ENCODE measurements at places on chromosomes 16 and 17. TPM values are rescaled to one million over a fixed set of nuclear protein-coding genes. Genes with fewer than 3 reads are reported as not detected.

GRCh38 chr16:1159973-1160772 is 7.3 kb downstream of the CACNA1H start:
- no peaks in the 10 kb centered on the region for H3K36me3 ChIP-seq
- peaks cover 45% of the 10 kb centered on the region for H3K4me1 ChIP-seq
- peaks cover 59% of the 10 kb centered on the region for H3K27me3 ChIP-seq
- no peak overlapping the region for H3K4me3 ChIP-seq

DNA sequence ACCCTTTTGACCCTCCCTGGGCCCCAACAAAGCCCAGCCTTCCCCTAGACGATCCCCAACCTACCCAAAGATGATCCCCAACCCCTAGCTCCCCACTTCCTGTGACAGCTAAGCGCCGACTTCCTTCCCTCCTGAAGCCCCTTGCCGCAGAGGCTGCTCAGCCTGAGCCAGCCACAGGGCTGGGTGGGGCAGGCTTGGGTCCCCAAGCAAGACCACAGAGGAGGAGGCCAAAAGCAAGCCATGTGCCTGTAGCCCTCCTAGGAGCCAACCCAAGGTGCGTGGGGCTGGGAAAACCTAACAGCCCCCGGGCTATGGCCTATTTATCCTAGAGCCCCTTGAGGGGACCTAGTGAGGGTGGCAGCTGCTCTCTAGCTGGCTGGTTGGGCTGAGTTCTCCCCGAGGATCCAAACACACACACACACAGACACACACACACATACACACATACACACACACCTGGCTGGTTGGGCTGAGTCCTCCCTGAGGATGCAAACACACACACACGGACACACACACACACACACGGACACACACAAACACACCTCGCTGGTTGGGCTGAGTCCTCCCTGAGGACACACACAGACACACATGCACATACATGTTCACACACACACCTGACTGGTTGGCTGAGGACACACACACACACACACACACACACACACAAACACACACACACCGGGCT is 4.8 kb downstream of the ARRB2 start:
- H3K36me3 ChIP-seq, result no peaks in the 10 kb centered on the region
- no peak for DNase-seq
- peaks cover 11% of the 10 kb centered on the region for H3K4me1 ChIP-seq
- peak overlapping the region; percentile 34 for H3K27ac ChIP-seq
- no peaks in the 10 kb centered on the region for H3K27me3 ChIP-seq

DNA sequence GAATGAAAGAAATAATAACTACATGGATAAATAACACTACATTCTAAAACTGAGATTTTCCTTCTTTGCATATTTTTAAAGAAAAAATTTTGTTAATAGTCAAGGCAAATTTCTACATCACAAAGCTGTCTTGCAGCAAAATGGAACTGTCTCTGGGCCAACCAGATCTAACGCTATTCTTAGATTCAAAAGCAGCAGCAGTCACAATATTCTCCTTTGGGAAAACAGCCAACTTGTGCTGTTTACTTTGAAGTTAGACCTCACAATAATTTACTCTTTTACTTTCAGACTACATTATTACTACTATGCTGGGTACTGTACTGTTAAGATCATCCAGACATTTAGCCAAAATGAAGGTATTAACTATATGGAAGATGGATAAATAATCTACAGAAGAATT is 189.1 kb downstream of the CEP112 start:
- H3K27ac ChIP-seq, result no peak overlapping the region
- no peak for DNase-seq
- no peaks in the 10 kb centered on the region for H3K36me3 ChIP-seq
- H3K27me3 ChIP-seq, result no peaks in the 10 kb centered on the region

GRCh38 chr17:16873174-16874035 is 98.5 kb downstream of the TNFRSF13B start:
- H3K27ac ChIP-seq, result no peak overlapping the region
- no peaks in the 10 kb centered on the region for H3K27me3 ChIP-seq

DNA sequence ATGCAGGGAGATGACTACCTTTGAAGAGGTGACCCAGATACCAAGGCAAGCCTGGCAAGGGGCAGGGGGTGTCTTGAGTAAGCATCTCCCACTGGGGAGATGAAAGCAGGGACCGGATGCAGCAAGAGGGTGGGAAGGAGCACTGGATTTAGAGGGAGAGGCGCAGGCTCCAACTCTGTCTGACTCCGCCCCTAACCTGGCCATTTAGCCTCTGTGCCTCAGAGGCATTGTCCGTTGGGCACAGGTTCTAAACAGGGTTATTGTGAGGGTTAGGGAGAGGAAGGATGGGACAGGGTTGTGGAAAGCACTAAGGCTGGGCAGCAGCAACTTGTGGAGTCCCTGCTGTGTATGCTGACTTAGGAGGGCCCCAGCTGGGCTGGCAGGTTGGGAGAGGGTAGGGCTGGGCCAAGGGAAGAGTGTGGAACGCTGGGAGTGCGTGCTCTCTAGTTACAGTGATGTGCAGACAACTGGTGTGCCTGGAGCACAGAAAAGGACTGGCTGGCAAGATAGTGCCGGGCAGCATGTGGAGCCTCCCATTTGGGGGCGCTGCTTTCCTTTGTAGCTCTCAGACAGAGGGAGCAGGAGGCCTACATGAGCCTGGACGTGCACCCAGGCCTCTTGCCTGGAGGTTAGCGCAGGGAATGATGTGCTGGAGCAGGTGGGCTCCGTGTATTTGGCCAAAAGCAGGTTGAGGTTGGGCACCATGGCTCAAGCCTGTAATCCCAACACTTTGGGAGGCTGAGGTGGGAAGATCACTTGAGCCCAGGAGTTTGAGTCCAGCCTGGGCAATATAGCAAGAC is 26.2 kb downstream of the TBX2 start:
- DNase-seq, result no peak
- H3K27ac ChIP-seq, result no peak overlapping the region
- H3K4me1 ChIP-seq, result no peaks in the 10 kb centered on the region
- H3K36me3 ChIP-seq, result no peaks in the 10 kb centered on the region

- peaks cover 15% of the 10 kb centered on the region for H3K4me1 ChIP-seq
- H3K27ac ChIP-seq, result peak overlapping the region; percentile 97
- H3K4me3 ChIP-seq, result peak overlapping the region; percentile 84
- no peaks in the 10 kb centered on the region for H3K27me3 ChIP-seq
- DNase-seq, result no peak
Observed at GRCh38 chr16:30649725-30650368, 913 bp upstream of the PRR14 start.

DNA sequence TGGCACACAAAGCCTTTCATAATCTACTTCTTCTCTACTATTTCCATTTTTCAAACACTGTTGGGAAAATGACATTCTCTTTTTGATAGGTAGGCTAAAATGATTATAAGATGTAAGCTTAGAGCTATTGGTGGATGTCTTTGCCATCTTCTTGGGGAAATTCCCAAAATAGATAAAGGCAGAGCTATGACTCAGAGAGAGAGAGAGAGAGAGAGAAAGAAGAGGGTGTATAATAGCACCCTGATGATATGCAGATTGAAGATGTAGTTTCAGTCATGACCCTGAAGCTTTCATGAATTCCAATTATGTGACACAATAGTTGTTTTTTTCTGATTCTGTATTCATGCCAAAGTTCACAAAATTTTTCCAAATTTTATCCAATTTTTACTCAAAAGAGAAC is 529.1 kb downstream of the HS3ST4 start:
- H3K27ac ChIP-seq, result no peak overlapping the region
- H3K27me3 ChIP-seq, result no peaks in the 10 kb centered on the region

DNA sequence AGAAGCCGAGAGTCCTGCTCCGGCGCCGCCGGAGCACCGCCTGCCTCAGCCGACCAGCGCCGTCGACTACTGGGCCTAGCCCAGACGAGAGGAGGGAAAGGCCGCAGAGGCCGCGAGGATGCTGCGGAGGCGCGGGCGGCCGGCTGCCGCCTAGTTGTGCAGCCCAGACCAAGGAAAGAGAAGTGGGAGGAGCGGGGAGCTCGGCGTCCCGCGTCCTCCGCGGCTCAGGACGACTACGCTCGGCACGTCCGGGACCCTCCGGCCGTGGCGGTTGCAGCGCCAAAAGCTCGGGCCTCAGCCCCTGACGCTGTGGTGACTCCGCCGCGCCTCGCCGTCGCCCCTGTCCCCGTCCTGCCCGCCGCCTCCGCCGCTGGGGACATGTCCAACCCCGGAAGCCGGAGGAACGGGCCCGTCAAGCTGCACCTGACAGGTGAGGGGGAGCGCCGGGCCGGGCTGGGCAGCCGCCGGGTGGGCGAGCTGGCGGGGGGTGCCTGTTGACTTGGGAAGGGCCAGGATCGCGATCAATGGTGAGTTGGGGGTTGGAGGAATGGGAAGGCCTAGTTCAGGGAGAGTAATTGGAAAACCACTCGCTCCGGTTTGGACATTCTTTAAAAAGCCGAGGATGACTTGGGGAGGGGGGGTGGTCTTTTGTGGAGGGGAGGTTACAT is 37.7 kb downstream of the RNF135 start:
- H3K36me3 ChIP-seq, result no peaks in the 10 kb centered on the region
- H3K27ac ChIP-seq, result peak overlapping the region; percentile 80
- peak overlapping the region; percentile 57 for H3K4me3 ChIP-seq
- no peaks in the 10 kb centered on the region for H3K27me3 ChIP-seq
- peak; percentile 64 for DNase-seq
- peaks cover 10% of the 10 kb centered on the region for H3K4me1 ChIP-seq

The PABPN1L gene
- total RNA-seq, result not detected

The UTS2R gene
- total RNA-seq, result not detected

- H3K27me3 ChIP-seq, result peaks cover 8% of the 10 kb centered on the region
- H3K4me3 ChIP-seq, result no peak overlapping the region
- H3K36me3 ChIP-seq, result no peaks in the 10 kb centered on the region
Observed at GRCh38 chr17:78532311-78532710, 44.9 kb downstream of the DNAH17 start.

The TP53TG3F gene
- not detected for total RNA-seq

The CBFA2T3 gene
- 5.6 TPM for total RNA-seq

DNA sequence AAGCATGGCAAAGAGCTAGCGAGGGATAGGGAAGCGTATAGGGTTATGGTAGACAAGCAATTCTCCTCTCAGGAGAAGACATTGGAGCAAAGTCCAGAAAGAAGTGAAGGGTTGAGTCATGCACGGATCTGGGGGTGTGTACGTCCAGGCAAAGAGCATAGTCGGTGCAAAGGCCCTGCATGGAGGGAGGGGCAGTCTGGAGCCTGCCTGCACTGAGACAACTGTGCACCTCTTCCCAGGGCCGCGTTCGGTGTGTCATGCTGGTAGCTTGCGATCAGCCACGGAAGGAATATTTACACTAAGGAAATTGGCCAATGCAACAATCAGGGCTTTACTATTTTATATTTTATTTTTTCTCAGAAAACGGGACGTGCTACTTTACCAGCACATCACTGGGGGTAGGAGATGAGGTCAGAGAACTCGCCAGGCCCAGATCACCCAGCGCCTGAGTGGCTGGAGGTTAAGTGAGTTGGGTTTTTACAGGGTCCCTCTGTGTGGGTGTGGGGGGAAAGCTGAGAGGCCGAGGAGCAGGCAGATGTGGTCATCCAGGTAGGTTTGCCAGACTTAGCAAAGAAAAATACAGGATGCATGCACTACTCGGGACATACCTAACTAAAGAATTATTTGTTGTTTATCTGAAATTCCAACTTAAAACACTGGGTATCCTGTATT is 6.7 kb upstream of the B9D1 start:
- H3K4me3 ChIP-seq, result no peak overlapping the region
- peak; percentile 65 for DNase-seq
- peak overlapping the region; percentile 18 for H3K27ac ChIP-seq
- no peaks in the 10 kb centered on the region for H3K27me3 ChIP-seq
- no peaks in the 10 kb centered on the region for H3K36me3 ChIP-seq

DNA sequence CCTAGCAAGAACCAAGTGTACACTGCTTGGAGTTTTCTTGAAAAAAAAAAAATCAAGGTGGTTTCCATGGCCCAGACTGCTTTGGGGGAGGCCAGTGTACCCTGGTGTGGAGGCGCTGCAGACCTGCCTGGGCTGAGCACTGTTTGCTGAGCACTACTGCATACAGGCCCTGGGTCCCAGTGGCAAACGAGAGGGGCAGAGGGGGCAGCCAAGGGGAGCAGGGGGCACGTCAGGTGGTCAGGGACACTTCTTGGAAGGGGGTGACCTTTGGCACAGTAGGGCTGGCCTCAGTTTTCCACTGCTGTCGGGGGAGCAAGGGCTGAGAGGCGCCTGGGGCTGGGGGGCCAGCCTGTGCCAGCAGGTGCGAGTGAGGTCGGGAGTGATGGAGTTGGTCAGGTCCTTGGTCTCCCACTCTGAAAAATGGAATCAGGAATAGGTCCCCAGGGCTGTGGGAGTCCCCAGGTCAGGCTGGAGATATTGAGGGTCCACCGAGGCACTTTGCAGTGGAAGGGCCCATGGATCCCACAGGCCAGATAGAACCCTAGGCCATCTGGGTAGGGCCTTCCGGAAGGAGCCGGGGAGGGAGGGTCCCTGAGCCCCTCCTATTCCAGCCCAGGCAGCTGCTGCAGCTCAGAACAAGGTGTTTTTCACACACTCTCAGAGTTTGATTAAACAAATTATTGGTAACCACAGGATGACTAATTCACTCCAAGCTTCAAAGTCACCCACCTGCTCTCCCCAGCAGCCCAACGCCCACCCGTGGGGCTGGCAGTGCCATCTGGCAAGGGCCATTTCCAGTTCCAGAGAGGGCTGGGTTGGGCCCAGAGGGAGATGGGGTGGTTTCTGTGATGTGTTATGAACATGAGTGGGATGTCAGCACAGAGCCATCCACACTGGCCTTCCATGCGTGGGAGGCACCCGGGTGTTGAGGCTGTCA is 3.5 kb downstream of the ZFPM1 start:
- H3K27ac ChIP-seq, result peak overlapping the region; percentile 77
- peak overlapping the region; percentile 47 for H3K4me3 ChIP-seq
- no peak for DNase-seq
- no peaks in the 10 kb centered on the region for H3K36me3 ChIP-seq
- peaks cover 12% of the 10 kb centered on the region for H3K27me3 ChIP-seq

DNA sequence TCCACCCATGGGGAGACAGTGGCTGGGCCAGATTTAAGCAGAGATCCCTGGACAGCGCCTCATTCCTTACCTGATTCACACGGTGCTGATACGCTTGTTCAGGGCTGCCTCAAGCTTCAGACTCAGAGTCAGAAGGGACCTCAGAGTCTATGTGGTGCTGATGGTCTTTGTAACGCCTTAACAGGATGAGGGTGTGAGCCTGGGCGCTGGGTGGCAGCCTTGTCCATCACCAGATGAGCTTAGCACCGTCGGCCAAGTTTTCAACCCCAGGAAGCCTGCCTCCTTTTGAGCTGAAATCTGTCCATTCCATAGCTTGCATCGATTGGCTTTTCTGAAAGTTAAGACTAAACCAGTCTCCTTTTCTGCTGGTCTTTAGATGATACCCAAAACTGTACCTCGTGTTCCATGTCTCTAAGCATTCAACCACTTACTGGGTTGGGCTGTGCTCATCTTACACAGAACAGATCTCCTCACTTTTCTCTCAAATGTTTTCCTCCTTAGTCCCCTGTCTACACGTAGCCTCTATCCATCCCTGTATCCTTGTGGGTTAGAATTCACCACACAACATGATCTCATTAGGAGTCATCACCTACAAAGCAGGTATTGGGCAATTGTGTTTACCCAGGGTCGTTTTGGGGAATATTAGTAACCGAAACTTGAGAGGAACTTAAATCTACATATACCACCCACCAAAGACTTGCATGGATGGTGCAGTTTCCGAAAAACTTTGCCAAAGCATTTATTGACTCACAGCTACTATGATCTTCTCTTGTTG is 573.4 kb downstream of the CDH13 start:
- H3K36me3 ChIP-seq, result no peaks in the 10 kb centered on the region
- no peak for DNase-seq
- no peak overlapping the region for H3K27ac ChIP-seq
- H3K4me1 ChIP-seq, result no peaks in the 10 kb centered on the region
- H3K27me3 ChIP-seq, result no peaks in the 10 kb centered on the region

The FKBP10 gene
- 10.6 TPM for total RNA-seq

The MYH2 gene
- total RNA-seq, result not detected
